CD4-positive, alpha-beta T cell treated with Interleukin-21 for 1 hour (primary cell): ENCODE measurements at places on chromosomes 7 and 10.

DNA sequence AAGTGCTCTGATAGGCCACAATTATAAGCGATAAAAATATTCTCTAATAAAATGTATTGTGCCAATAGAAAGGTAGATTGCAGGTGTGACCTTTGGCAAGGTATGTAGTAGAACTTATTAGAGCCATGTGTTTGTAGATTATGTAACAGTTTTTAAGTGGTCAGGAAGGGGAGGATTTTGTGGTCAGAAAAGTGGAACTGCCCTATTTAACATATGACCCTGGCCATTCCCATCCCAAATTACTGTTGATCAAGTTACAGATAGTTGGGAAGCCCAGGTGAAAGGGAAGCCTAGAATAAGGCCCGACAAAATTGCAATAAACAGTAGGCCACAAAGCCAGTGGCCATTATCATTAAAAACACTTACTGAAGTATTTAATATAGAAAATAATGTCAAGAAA lies 89.2 kb downstream of the SPAG6 start:
- DNase-seq = no peak

- DNase-seq = no peak
Observed at GRCh38 chr7:106679153-106679931, 18.4 kb upstream of the CCDC71L start.

DNA sequence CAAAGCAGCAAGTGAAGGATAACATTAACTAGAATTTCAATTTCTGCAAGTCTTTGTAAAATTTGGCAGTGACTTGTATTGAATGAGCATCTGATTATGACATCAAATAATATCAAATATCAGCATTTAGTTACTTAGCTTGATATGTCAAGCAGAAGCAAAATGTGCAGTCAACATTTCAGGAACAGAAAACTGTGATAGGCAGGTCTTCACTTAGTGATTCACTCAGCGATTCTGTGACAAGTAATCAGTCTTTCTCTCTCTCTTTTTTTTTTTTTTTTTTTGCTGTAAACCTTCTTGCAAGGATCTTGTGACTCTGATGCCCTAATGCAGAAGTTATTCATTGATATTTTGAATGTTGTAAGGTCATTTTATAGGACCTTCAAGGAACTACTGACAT lies 307.1 kb downstream of the MTERF1 start:
- DNase-seq = no peak

GRCh38 chr10:112122827-112123226 lies 60.7 kb downstream of the GPAM start:
- DNase-seq = no peak

- peak; percentile 2 for DNase-seq
Observed at GRCh38 chr10:61342858-61343572, 110.2 kb downstream of the TMEM26 start.

GRCh38 chr10:70772627-70773026 lies 12.6 kb downstream of the TBATA start:
- DNase-seq = no peak

DNA sequence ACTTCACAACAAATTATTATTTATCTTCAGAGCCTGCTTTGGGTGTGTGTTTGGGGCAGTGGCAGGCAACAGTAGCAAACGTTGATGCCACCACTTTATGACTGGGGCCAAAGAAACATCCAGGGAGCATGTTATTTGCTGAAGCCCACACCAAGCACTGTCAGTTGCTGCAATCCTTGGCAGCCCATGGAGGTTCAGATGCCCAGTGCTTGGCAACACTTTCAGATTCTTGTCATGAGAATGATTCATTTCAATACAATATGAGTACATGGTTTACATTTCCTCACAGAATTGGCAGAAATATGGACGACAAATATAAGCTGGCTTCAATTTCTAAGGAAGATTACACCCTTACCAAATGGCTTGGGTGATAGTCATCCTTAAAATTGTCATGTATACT lies 46.5 kb upstream of the GLI3 start:
- DNase-seq = no peak

DNA sequence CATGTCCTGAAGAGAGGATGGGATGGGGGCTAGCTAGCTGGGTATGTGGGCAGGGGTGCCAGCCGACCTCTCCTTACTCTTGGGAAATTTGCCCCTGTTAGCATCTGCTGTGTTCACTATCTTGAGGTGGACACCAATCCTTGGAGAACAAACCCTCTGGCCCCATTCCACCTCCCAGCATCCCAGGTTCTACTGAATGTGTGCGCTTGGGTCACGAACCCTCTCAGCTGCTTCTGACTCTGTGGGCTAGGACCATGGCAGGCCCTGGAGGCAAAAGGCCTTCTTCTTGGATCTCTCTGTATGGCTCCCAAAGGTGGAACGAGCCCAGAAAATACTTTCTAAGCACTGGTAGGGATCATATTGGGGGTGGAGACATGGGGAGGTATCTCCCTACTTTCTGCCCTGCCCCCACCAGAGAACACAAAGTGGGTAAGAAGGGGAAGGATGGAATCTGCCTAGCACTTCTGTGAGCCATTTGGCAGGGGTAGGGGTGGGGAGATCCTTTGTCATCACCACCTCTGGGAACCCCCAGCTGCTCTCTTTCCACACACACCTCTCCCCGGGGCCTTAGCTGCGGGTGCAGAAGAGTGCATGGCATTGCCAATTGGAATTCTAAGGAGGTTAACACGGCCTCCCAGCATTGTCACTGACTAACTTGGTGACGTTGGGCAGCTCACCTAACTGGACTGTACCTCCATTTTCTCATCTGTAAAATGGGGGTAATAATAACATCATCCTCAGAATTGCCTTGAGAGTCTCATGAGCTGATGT lies 7.7 kb downstream of the UNC5B start:
- no peak for DNase-seq

DNA sequence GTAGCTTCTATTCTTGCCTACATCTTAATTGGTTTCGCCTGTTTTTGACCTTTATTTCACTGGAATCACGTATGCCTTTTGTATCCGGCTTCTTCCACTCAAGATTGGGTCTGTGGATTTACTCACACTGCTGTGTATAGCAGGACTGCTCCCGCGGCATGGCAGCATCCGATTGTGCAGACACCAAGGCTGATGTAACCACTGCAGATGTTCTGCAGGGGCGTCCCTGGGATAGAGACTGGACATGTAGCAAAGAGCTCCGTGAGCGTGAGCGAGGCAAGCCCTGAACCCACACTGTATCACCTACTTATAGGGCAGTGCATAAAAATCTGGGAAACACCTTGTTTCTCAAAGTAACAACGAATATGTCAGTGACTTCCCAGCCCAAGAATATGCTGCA lies 11.4 kb upstream of the IDI2 start:
- DNase-seq = no peak

DNA sequence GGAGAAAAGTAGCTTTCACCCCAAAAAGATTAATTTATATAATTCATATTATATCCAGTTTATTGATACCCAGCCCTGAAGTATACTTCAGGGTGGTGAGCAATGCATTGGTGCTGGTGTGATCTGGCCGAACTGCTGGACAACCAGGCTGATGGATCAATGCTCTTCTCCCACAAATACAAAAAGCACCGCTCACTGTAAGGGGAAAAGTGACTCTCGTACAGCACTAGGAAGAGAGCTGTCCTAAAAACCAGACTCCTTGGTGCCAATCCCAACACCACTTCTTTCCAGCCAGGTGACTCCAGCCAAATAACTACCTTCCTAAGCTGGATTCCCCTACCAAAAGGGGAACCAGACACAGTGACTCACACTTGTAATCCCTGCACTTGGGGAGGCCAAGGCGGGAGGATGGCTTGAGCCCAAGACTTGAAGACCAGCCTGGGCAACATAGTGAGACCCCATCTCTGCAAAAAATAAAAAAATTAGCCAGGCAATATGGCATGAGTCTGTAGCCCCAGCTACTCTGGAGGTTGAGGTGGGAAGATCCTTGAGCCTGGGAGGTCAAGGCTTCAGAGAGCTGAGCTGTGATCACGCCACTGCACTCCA lies 13.1 kb upstream of the TNPO3 start:
- no peak for DNase-seq

GRCh38 chr10:91596825-91597196 lies 36.1 kb downstream of the PPP1R3C start:
- DNase-seq = no peak

GRCh38 chr7:151185762-151186639 lies 1.0 kb downstream of the ASB10 start:
- no peak for DNase-seq

DNA sequence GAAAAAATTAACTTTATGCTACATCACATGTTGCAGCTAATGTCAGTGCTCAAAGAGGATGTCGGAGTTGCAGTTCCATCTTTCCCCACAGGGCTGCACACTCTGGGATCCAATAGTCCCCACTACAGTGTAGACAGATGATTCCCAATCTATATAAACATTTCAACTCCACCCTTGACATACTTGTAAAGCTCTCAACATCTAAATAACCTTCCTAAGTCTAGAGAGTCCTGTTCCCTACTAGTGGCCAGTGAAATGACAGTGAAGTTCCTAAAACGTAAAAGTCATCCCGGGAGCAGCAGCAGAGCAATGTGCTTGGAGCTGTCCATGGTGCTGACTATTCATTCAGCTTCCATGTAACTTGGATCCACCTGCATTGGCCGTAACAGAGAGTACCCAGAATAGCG lies 145.1 kb downstream of the GRM8 start:
- DNase-seq = peak; percentile 25

GRCh38 chr10:132293813-132294520 lies 13.8 kb downstream of the STK32C start:
- DNase-seq = no peak
